ENCODE measurements at places on chromosomes 3 and 15.

DNA sequence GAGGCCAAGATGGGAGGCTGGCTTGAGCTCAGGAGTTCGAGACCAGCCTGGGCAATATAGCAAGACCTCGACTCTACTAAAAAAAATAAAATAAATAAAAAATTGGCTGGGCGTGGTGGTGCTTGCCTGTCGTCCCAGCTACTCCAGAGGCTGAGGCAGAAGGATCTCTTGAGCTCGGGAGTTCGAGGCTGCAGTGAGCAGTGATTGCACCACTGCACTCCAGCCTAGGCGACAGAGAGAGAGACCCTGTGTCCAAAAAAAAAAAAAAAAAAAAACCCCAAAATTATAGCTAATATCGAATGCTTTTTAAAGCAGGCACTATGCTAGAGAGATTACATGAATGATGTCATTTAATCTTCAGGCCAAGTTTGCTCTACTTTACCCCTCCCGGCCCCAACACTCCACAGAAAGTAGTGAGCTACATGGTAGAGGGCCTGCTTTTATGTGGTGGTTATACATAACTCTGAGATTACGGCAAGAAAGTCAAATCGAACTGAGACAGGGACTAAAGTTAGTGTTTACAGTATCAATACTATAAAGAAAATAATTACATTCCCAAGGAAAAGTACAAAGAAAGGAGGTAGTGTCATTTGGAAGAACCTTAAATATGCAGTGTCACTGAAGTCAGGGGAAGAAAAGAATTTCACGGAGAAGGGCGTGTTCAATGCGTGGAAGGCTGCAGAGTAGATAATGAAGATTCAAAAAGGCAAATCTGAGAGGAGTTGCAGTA is 1.1 kb downstream of the ADPGK start:
- no peak for DNase-seq

DNA sequence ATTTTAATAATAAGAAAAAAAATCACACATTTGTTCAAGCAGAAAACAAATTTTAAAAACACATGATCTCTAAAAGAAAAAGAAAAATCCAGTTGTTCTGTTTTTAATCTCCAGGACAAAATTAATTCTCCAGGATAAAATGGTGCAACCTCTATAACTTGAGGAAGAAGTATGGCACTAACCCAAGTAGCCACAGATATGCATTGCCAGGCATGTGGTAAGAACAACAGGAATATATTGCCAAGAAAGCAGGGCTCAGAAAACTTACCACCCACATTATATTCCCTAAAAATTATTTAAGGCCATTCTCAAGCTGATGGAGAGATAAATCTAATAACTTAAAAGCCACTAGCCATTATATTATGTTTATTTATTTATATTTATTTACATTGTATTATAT is 295.7 kb upstream of the TMCO5A start:
- no peak for DNase-seq

DNA sequence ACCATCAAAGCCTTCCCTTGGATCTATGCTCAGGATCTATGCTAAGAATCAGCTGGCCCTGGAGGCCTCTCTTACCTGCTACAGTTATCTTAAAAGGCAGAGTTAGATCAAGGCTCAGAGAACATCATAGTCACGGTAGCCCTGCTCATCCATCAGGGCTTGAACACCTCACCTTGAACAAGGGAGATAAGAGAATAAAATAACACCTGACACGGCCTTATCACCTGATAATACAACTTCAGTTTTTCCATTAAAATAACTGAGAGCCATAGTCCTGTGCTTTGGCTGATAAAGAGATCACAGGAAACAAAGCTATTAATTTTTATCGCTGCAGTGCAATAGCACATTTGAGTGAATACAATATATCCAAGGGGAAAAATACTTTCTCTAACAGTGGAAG is 85.6 kb upstream of the LPP start:
- DNase-seq: no peak

DNA sequence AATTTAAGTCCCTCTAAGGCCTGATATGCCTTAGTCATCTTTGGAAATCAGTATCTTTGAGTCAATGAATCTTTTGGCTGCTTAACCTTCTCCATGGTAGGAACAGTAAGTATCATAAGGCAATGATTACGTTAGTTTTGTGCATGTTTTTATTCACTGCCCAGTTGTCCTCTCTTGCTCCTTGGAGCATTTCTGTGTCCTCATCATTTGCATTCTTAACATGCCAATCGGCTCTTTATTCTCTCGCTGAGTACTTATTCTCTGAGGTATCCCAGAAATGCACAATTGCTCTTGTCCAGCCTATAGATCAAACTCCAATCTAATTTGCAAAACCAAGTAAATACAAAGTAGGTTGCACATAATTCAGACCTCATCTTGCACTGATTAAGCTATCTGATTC is 405.0 kb upstream of the IL12A start:
- DNase-seq: no peak

GRCh38 chr15:36449084-36449661 is 130.3 kb upstream of the CDIN1 start:
- DNase-seq: no peak

GRCh38 chr3:177552051-177552450 is 354.8 kb upstream of the TBL1XR1 start:
- DNase-seq: no peak

- DNase-seq: no peak
Observed at GRCh38 chr3:19342389-19342788, 194.1 kb downstream of the KCNH8 start.

- DNase-seq: no peak
Observed at GRCh38 chr15:48550822-48551525, 94.5 kb downstream of the FBN1 start.

GRCh38 chr3:178540184-178540583 is 3.9 kb downstream of the KCNMB2 start:
- no peak for DNase-seq

DNA sequence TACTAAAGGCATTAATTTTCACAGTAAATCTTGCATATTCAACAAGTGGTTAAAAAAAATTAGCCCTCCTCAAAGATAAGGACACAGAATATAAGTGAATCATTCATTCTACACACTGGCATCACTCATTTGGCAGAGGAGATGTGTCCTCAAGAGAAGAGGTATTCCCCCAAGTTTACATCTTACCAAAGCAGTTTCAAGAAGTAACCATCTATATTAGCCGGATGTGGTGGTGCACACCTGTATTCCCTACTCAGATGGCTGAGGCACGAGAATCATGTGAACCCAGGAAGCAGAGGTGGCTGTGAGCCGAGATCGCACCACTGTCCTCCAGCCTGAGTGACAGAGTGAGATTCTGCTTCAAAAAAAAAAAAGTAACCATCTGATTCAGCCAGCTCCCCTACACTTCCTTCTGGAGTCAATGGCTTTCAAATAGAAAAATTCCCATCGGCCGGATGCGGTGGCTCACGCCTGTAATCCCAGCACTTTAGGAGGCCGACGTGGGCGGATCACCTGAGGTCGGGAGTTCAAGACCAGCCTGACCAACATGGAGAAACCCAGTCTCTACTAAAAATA is 15.4 kb downstream of the RAF1 start:
- DNase-seq: no peak

GRCh38 chr3:144593881-144594280 is 622.3 kb downstream of the DIPK2A start:
- no peak for DNase-seq

DNA sequence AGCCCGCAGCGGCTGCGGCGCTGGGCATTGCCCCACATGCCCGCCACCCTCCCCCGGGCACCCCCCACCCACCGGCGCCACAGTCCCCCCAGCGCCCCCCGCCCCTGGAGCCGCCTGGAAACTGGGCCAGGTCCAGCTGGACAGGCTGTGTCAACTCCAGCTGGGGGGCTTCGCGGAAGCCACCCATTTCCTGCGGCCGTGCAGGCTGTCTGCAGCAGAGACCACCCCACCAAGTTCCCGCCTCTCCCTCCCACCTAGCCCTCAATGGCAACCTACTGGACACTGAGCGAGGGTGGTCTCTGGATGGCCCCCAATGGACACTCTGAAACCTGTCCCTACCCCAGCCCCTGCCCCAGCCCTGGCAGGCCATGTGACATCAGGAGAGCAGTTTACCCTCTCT is 62.8 kb upstream of the GATA2 start:
- DNase-seq: no peak

- DNase-seq: no peak
Observed at GRCh38 chr3:101567528-101568317, 6.1 kb downstream of the TRMT10C start.

DNA sequence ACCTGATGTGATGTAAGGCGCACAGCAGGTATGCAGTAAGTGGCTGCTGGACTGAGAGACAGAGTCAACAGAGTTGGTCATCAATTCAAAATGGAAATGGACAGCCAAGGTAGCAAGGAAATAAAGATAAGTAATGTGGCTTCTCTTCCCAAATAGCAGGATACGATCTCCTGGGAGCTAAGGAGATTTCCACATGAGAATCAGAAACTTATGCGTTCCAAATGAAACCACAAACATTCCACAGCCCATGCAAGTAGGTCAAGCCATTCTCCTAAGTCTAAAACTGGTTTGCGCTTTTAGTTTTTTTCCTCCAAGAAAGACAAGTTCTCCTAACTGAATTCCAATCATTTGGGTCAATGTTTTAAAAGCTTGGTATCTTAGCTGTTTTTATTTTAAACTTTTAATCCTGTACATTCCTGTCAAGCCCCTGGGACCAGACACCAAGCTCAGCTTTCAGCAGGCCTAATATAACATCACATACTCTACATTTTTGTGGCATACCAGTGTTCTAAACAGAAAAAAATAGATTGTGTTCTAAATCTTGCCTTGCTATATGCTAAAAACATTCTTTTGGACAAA is 73.7 kb upstream of the TSPAN3 start:
- DNase-seq: no peak

DNA sequence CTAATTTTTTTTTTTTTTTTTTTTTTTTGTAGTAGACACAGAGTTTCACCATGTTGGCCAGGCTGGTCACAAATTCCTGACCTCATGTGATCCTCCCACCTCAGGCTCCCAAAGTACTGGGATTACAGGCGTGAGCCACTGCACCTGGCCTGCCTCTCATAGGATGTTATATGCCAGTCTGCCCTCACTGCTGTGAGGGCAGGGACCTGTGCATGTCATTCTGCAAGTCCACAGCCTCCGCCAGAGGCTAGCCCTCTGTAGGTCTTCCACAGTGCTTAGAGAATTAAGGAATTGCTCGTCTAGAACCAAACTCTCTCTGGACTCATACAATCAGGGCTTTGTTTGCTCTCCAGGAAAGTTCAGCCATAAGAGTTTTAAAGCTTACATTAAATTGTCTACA is 163.9 kb upstream of the WNT5A start:
- DNase-seq: no peak

DNA sequence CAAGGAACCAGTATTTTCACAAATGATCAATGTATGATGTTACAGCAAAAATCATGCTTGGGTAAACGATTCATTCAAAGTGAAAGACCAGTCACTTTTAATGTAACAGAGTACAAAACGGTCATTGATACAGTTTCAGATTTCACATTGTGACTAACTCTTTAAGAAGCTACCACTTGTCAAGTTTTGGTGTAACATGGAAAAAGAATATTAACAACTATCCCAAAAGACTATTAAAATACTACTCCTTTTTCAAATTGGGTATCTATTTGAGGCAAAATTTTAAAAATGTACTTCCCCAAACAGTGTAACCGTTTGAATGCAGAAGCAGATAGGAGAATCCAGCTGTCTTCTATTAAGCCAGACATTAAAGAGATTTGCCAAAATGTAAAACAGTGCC is 31.7 kb downstream of the AKAP13 start:
- no peak for DNase-seq

DNA sequence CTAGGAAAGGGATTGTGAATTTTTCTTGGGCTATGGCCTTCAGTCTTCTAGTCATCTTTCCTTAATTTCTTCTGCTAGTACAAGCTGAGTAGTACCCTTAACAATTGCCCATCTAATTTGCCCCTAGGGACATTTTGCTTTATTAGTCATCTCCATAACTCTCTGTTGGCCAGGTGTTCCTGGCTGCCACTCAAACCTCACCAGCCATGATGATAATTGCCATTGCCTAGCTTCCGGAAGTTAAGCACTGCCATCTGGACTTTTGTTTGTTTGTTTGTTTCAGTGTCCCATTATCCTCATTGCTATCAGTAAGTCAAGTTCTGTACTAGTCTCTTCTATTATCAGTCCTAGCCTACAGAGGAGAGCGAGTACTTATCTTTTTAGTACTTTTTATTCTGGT is 36.6 kb upstream of the UBL7 start:
- DNase-seq: no peak

DNA sequence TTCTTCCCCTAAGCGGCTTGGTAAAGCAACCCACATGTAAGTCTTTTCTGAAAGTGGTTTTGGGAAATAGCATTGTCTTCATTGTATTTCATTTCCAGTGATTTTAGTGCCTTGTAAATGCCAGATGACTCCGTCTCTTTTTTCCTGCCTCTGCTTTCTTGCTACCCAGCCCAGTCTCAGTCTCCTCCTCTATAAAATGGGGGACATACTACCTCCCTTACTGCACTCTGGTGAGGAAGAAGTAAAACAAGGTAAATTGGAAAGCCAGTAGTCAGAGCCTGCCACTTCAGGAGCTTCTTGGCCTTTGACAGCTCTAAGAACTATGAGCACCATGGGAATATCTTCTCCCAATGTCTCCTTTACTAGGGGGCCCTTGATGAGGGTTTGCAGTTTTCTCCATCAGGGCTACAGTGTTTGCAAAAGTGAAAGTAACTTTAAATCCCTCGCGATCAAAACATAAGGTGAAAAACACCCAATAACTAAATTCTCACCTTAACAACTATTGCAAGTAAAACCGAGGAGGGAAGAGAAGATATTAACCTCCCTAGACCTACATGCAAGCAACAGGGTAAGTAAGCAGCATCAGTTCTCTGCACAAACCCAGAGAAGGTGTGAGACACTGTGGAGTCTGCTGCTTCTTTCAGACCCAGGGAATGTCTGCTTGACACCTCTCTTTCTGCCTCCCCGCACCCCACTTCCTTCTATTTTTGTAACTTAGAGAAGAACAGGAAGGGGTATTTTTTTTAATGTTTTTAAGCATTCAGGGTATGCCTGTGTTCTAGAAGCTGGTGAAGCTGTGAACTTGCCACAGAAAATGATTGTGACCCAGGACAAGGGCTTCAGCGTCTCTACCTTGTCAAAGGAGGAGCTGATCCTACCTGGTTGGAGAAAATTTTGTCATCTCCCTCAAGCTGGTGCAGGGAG is 159.1 kb upstream of the EOMES start:
- DNase-seq: no peak

- DNase-seq: peak; percentile 5
Observed at GRCh38 chr3:153052096-153052460, 109.9 kb upstream of the RAP2B start.

DNA sequence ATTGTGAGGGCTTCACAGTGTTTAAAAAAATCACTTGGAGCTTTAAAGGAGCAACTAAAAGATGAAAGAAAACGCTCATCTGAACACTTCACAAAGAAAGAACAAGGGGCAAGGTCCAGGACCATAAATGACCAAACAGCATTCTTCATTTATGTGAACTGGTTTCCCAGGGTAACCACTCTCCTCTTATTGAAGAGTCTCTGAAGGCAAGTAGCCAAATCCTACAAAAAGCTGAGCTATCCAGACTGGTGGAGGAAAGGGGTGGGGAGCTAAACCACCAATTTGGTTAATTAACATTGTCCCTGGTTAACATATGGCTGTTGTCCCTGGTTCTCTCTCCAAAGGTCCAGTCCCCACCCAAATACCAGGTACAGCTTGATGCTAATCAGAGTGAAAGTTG is 58.1 kb downstream of the OSBPL10 start:
- no peak for DNase-seq

GRCh38 chr15:41417418-41418195 is 712 bp downstream of the RTF1 start:
- no peak for DNase-seq

- DNase-seq: no peak
Observed at GRCh38 chr3:11583638-11584046, 60.1 kb downstream of the VGLL4 start.

Measured in prostate gland (tissue), 2 donors.